ENCODE measurements at places on chromosomes 16 and 17. TPM values are rescaled to one million over a fixed set of nuclear protein-coding genes. Genes with fewer than 3 reads are reported as not detected.

- no peaks in the 10 kb centered on the region for H3K27me3 ChIP-seq
- H3K4me3 ChIP-seq: no peak overlapping the region
- H3K4me1 ChIP-seq: peaks cover 62% of the 10 kb centered on the region
- H3K36me3 ChIP-seq: peaks cover 3% of the 10 kb centered on the region
These were observed 26.9 kb downstream of the NSMCE1 start for GRCh38 chr16:27241658-27242057.

GRCh38 chr16:58324792-58325191 lies 30.0 kb upstream of the PRSS54 start:
- no peak overlapping the region for H3K27ac ChIP-seq
- H3K27me3 ChIP-seq: no peaks in the 10 kb centered on the region
- H3K4me3 ChIP-seq: no peak overlapping the region
- H3K36me3 ChIP-seq: no peaks in the 10 kb centered on the region
- H3K4me1 ChIP-seq: peaks cover 3% of the 10 kb centered on the region

DNA sequence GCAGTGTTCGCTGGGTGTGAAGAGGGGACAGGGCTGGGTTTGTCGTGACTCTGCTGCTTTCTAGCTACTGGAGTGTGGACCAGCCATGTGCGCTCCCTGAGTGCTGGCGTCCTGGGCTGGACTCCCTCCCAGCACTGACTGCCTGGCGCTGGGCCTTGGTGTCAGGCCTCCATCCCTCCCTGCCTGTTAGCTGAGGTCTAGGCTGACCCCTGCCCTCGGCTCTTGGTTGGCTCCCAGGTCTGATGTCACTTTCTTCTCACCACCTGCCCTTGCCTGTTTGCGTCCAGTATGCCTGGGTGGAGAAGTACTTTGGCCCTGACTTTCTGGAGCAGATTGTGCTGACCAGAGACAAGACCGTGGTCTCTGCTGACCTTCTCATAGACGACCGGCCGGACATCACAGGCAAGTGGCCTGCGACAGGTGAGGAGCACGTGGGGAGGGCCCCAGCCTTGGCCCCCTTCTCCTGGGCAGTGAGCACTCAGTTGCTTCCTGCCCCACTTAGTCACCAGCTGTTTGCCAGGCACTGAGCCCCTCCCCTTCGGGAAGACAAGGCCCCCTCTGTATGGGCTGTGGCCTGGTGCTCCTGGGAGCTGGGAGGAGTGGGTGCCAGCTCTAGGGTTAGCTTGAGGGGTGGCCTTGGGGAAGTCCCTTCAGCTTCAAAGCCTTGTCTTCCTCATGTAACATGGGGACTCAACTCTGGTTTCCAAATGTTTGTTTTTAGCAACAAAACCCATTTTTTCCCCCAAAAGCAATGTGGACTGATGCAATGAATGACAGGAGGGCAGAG lies 41.5 kb downstream of the NT5M start:
- no peaks in the 10 kb centered on the region for H3K4me1 ChIP-seq
- DNase-seq: peak; percentile 54
- H3K27me3 ChIP-seq: no peaks in the 10 kb centered on the region
- no peaks in the 10 kb centered on the region for H3K36me3 ChIP-seq
- H3K4me3 ChIP-seq: no peak overlapping the region

DNA sequence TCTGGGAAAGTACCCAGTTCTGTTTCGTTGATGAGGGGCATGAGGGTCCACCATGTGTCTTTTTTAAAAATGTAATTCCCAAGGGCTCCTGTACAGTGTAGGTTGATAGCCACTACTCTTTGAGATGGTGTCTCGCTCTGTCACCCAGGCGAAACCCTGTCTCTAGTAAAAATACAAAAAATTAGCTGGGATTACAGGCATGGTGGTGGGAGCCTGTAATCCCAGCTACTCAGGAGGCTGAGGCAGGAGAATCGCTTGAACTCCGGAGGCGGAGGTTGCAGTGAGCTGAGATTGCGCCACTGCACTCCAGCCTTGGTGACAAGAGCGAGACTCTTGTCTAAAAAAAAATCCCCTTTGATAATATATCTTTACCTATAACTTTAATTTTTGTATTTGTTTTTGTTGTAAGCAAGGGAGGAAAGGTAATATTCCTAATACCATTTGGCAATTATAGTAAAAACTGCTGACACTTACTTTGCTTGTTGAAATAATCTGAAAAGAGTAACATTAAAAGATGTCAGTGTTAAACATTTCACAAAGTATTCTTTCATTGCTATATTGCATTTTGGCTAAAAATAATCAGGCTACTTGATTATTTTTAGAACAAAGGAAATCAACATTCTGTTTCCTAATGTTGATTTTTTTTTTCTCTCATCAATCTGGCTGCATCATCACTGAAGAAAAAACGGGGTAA lies 11.8 kb downstream of the KPNA2 start:
- no peaks in the 10 kb centered on the region for H3K27me3 ChIP-seq
- no peak overlapping the region for H3K27ac ChIP-seq
- no peak overlapping the region for H3K4me3 ChIP-seq
- H3K36me3 ChIP-seq: peaks cover 34% of the 10 kb centered on the region

DNA sequence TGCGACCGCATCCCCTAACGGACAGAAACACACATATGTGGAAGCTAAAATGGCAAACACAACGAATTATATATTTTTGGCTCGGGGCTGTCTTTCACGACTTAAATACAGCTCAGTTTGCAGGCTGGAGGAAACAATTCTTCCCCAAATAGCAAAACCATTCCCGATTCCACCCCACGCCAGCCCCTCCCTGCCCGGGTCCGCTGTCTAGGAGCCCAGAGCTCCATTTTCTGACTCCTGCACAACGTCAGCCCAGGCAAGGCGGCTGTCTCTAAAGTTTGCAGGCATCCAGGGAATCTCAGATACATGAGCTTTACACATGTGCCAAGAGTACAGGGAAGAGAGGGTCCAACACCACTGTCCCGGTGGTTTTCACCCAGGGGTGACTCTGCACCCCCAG lies 110.5 kb downstream of the ADCY9 start:
- peaks cover 2% of the 10 kb centered on the region for H3K36me3 ChIP-seq
- no peak overlapping the region for H3K27ac ChIP-seq
- H3K4me3 ChIP-seq: no peak overlapping the region
- no peaks in the 10 kb centered on the region for H3K27me3 ChIP-seq
- H3K4me1 ChIP-seq: no peaks in the 10 kb centered on the region
- DNase-seq: no peak

- no peaks in the 10 kb centered on the region for H3K27me3 ChIP-seq
- H3K36me3 ChIP-seq: no peaks in the 10 kb centered on the region
- H3K4me1 ChIP-seq: peaks cover 8% of the 10 kb centered on the region
- H3K4me3 ChIP-seq: no peak overlapping the region
These were observed 29.5 kb upstream of the CRISPLD2 start for GRCh38 chr16:84790301-84790700.

DNA sequence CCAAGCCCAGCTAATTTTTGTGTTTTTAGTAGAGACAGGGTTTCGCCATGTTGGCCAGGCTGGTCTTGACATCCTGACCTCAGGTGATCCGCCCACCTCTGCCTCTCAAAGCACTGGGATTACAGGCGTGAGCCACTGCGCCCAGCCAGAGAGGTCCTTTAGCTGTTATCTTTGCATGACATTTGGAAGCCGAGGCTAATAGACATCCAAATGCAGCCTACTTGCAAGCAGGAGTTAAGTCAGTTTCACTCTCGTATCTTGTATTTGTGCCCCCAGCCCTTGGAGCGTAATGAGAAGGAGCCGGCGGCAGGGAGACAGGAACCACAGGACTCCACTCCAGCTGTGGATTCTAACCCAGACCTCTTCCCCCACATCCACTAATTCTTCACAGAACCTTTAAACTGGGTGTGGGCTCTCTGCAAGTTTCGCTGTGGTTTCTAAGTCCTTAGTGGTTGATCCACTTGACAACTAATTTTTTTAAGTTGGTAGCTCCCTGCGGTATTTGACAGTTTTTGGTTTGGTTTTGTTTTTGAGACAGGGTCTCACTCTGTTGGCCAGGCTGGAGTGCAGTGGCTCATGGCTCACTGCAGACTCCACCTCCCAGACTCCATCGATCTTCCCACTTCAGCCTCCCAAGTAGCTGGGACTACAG lies 3.1 kb upstream of the CYTH1 start:
- no peak overlapping the region for H3K4me3 ChIP-seq
- H3K27ac ChIP-seq: no peak overlapping the region
- no peak for DNase-seq
- peaks cover 40% of the 10 kb centered on the region for H3K4me1 ChIP-seq

DNA sequence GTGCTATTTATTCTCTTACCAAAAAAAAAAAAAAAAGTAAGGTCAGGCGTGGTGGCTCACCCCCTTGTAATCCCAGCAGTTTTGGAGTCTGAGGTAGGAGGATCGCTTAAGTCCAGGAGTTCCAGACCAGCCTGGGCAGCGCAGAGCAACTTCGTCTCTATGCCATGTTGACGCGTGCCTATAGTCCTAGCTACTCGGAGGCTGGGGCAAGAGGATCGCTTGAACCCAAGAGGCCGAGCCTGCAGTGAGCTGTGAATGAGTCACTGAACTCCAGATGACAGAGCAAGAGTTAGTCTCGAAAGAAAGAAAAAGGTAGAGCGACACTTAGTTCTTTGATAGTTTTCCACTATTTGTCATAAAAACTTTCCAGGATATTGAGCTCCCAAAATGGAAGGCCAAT lies 1.4 kb upstream of the TENT4B start:
- H3K4me1 ChIP-seq: peaks cover 36% of the 10 kb centered on the region
- H3K4me3 ChIP-seq: peak overlapping the region; percentile 74
- H3K36me3 ChIP-seq: no peaks in the 10 kb centered on the region

DNA sequence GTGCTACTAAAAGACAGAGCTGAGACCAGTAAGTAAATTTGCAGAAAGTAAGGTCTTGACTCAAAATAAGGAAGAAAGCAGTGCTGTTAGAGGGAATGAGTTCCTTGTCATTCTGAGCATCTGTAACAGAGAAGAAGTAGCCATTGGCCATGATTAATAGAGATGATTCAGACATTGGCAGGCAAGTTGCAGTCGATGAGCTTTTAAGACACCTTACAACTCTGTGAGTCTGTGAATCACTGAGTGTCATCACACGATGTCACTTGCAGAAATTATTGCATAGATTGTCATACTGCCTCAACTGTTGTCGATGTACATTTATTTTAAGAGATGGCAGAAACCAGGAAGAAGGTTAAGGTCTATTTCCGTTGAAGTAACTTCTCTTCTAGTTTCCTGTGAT lies 201.1 kb upstream of the CDH13 start:
- no peaks in the 10 kb centered on the region for H3K4me1 ChIP-seq
- H3K27ac ChIP-seq: no peak overlapping the region
- H3K27me3 ChIP-seq: peaks cover 17% of the 10 kb centered on the region
- no peak overlapping the region for H3K4me3 ChIP-seq

Gene ADAM11
- 0.98 TPM for total RNA-seq

Gene MYO15A
- 0.49 TPM for total RNA-seq

Gene TNFRSF12A
- total RNA-seq: 44.1 TPM

Gene TEX19
- total RNA-seq: not detected

Gene TMC7
- 2.7 TPM for total RNA-seq

Gene NTN3
- total RNA-seq: not detected

Measured in suprapubic skin (tissue), 4 donors.